T-helper 2 cell (primary cell): ENCODE measurements at places on chromosomes 2 and 18.

- DNase-seq: no peak
Observed at GRCh38 chr2:217650229-217650628, 352.6 kb downstream of the TNS1 start.

DNA sequence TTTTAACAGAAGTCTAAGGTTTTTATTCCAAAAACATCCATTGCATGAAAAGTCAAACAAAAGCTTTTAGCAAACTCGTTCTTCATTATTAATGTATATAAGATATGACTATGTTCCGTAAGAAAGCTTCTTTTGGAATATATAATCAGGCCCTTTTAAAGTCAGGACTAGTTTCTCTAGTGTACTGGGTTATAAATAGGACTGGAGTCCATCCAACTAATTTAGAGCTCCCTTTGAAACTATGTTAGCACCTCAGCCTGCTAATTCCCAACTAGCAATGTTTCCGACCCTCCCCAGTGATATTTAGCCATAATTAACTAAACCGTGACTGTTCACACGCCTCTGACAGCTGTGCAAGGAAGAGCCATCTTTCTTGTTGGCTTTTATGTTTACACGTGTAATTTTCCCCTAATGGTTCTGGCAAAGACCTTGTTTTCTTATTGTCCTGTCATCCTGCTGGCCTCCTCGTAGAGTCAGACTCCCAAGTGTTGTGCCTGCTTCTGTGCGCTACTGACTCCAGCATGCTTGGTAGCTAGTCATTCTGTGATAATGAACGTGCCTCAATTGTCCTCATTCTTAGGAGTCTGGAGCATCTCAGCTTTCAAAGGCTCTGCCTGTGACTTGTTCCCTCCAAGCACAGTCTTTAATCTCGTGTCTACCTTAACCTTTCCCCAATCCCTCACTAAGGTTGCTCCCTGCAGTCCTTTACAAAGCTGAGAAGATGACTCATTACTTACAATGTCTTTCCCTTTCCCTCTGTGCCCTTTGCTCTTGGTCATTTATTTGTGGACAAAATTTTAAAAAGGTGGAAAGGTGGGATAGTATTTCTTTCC, 172.2 kb upstream of the RASGRP3 start:
- no peak for DNase-seq

DNA sequence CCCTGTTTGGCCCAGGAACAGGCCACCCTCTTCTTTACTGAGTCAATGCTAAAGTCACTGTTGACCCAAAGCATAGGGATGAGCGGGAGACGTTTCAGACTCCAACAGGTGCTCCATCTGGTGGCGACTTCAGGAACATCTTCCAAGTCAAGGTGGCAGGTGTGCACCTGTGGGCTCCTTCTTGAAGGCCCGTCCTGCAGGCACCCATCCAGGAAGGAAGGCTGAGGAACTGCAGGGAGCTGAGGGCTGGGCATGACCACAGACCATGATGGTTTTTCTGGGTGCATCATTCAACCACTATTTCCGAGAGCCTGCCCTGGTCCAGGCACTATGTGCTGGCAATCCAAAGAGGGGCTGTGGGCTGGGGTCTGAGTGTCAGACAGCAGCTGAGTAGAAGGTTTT, 142.8 kb downstream of the NDUFA10 start:
- DNase-seq: no peak

- DNase-seq: no peak
Observed at GRCh38 chr2:60052601-60053000, 500.9 kb downstream of the BCL11A start.

GRCh38 chr18:26307161-26307773, 81.0 kb downstream of the TAF4B start:
- no peak for DNase-seq

GRCh38 chr18:13266218-13267100, 47.9 kb downstream of the LDLRAD4 start:
- peak; percentile 77 for DNase-seq

DNA sequence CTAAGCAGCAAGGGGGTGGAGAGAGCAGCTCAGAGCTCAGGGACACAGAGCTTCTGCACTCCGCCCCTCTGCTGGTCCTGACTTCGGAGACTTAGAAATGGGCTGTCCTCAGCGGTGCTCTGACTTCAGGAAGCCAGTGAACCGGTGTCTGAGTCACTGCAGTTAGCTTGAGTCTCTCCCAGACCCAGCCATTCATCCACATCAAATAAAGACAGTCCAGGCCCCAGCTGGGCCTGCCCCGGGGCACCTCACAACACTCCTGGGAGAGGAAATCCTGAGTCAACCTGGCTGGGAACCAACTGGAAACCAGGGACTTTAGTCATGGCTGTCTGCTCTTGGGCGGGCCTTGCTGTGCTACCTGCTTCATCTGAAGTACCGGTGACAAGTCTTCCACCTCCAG, 5.4 kb upstream of the ITGB6 start:
- DNase-seq: no peak

DNA sequence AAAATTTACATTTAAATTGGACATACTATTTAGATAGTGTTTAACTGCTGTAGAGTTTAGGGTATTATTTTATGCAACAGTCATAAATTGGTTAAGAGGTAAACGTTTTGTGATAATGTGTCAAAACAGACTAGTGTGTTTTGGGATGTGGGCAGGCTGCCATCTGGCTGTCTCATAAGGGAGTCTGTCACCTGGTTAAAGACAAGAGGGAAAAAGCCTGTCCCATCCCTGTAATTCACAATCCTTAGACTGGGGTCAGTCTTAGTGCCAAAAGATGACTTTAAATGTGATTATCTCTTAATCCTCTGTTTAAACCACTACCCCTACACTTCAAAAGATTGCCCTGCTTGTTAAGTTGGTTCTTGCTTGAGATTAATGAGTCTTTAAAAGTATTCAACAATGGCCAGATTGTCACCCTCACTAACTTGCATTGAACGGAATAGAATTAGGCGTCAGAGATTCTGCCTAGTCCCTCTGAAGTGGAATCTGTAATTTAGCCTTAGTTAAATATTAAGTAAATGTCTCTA, 59.2 kb downstream of the SGPP2 start:
- DNase-seq: peak; percentile 5

- DNase-seq: no peak
Observed at GRCh38 chr18:46010676-46011075, 43.5 kb upstream of the EPG5 start.

DNA sequence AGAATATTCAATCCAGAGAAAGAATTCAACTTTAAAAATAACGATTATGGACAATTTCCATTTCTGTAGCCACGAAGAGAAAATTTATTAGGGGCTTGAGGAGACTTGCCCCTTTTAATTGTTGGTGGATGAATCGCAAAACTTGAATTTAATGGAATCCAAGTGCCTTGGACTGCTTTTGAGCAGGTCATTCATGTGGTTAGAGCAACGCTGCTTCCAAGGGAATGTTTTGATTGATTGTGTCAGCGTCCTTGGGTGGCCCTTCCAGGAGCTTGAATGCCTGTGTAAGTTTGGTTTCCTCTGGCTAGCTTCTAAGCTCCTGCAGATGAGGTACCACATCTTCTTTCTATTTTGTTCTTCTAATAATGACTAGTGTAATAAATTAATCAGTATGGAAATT, 213.4 kb downstream of the LTBP1 start:
- no peak for DNase-seq

GRCh38 chr2:180472133-180472532, 465.0 kb upstream of the CWC22 start:
- DNase-seq: no peak

- no peak for DNase-seq
Observed at GRCh38 chr2:120622159-120622869, 113.4 kb upstream of the GLI2 start.

DNA sequence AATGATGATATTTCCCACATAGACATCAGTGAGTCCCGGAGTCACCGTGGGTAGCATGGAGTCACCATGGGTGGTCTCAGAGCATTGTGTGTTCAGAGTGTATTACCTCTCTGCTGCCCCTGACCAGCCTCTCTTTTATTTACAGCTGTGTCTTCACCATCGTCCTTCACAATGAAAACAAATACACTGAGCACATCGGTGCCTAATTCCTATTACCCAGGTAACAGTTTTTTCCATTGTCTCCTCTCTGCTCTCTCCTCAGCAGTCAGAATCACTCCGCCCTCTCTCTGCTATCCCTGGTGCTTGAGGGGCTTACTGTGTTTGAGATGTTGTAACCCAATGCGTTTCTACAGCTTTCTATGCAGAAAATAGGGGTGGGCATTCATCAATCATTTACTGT, 361.5 kb upstream of the RAB12 start:
- DNase-seq: no peak

- no peak for DNase-seq
Observed at GRCh38 chr18:10138719-10139118, 224.9 kb downstream of the VAPA start.

DNA sequence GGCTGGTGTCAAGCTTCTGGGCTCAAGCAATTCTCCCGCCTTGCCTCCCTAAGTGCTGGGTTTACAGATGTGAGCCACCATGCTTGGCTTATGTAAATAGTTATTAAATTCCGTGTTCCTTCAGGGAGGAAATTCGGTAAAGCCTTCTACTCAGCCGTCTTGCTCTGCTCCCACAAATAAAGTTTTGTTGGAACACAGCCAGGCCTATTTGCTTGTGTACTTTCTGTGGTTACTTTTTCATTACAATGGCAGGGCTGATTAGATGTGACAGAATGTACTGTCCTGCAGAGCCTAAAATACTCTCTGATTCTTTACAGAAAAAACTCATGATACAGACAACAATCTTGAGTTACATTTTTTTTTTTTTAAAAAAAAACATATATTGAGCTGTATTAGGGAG, 68.8 kb upstream of the TACR1 start:
- DNase-seq: no peak

GRCh38 chr2:177584030-177584692, 191.6 kb downstream of the AGPS start:
- DNase-seq: no peak

- no peak for DNase-seq
Observed at GRCh38 chr2:67075530-67076238, 321.4 kb upstream of the ETAA1 start.

- DNase-seq: no peak
Observed at GRCh38 chr2:220451438-220451837, 824.0 kb downstream of the SLC4A3 start.

- DNase-seq: no peak
Observed at GRCh38 chr18:47274961-47275360, 23.5 kb upstream of the SKOR2 start.

- no peak for DNase-seq
Observed at GRCh38 chr2:205768815-205769494, 86.7 kb downstream of the NRP2 start.

DNA sequence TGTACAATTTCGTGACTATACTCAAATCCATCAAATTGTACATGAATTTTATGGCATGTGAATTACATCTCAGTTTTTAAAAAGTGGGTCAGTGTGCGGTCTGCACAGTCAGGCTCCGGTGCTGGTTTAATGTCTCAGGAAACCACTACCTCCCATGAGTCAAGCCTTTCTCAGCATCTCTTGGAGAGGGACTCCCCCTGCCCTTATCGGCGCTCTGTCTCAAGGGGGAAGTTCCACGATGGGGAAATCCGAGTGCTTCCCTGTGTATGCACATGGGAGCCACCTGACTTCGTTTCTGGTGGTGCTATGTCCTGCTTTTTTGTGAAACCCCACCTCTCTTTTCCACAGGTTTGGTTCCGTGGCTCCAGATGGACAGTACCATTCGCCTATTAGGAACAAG, 72.5 kb downstream of the ACOXL start:
- DNase-seq: no peak

DNA sequence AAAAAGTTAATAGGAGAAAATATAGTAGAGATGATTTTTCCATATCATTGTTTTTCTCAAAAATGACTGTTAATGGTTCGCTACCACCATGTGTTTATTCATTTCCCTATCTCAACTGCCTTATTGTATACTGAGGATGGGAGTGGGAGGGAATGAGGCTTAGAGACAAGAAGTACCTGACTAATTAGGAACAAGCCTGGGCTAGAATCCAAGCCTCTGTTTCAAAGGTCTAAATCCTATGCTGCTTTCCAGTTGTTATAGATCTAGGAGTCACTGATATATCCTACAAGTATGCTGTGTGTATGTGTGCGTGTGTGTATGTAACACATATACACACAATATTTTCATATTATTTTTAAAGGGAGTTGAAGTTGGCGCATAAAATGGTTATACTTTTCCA, 465.9 kb downstream of the EPHA4 start:
- no peak for DNase-seq

- DNase-seq: no peak
Observed at GRCh38 chr18:39784541-39784940, 2170.5 kb upstream of the PIK3C3 start.
